GDM1 (cell line): ENCODE measurements at places on chromosomes 3 and 15.

- DNase-seq, result no peak
These were observed 13.9 kb downstream of the CSRNP1 start for GRCh38 chr3:39139442-39139841.

DNA sequence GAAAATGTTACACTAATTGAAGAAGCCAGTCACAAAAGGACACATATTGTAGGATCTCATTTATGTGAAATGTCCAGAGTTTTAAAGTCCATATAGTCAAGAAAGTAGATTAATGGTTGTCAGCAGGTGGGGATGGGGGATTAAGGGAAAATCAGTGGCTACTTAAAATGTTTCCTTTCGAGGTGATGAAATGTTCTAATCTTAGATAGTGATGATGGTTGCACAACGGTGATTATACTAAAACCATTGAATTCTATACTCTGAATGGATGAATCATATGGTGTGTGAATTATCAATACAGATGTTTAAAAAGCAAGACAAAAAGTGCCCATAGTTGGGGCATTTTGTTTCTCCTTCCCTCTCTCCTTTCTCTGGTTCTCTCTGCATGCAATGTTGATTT lies 164.6 kb downstream of the ATG7 start:
- no peak for DNase-seq

GRCh38 chr15:41276831-41277230 lies 45.8 kb downstream of the CHP1 start:
- no peak for DNase-seq

DNA sequence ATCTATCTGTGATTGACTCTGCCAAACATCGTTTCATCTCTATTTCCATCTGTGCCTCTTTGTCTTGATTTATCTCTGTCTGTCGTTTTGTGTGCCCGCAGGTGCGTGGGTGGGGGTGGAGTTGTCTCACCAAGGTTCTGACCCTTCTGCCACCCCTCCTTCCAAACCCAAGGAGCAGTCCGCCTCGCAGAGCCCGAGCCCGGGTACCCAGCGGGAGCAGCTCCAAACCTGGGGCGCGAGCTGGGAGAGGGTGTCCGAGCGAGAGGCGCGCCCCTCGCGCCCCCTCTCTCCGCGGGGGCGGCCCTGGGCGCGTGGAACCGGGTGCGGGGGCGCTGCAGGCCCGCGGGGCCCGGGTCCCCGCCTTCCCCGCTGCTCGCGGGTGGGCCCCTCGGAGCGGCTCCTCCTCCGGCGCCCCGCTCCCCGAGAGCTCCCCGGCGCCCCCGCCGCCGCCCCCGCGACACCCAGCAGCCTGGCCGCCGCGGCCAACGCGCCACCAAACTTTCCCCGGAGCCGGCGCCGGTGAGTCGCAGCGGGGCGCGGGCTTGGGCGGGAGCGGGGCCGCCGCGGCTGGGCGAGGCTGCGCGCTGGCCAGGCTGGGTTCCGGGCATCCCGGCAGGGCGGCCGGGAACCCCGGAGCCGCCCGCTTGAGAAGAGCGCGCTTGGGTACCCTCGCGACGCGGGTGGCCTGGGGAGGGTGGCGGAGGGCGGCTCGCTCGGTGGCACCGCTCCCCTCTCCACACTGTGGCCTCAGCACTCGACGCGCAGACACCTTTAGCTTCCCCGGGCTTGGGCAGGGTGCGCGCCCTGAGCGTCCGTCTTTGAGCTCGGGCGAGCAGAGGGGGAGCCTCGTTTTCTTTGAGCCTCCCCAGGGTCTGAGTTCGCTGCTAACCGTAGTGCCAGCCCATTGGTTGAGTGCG lies at the start of gene HRH1:
Gene HRH1, plus strand, starts transcription at position 458 of the 917 bp plus-strand sequence. CDS start 104,545 bp downstream, outside the sequence.
- no peak for DNase-seq

DNA sequence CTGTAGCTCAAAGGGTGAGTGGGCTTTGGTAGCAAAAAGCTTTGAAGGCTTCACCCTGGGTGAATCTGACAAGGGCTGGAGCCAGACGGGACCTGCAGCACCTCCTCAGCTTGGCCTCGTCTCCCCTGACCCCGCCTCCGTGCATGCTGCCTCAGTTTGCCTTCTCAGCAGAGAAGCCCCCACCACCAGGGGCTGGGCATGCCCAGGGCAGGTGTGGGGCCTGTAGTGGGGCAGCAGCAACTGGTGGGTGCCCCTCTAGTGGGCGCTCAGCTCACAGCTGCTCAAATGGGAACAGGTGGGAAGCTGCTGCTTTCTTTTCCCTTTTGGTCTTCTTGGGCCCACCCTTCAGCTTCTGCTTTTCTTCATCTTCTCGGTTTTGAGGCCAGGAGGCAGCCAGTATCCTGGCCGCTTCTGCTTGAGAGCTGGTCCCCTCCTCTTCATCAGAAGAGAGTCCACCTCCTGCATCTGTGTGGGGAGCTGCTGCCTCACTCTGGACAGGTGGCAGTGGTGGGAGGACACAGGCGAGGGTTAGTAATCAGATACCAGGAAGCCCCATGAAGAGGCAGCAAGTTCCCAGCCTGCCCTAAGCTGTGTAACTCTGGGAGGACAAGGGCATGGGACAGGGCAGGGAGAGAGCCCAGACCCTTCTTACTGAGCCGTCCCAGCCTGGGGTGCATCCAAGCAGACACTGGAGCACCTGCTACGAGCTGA lies 21.0 kb downstream of the TMEM43 start:
- DNase-seq, result no peak

GRCh38 chr15:88006146-88006545 lies 250.4 kb downstream of the NTRK3 start:
- DNase-seq, result no peak

GRCh38 chr3:187979564-187979963 lies 174.4 kb upstream of the LPP start:
- no peak for DNase-seq
